ENCODE measurements at places on chromosomes 12 and 14. TPM values are rescaled to one million over a fixed set of nuclear protein-coding genes. Genes with fewer than 3 reads are reported as not detected.

CCT2 gene
- 114 TPM for total RNA-seq

NINJ2 gene
- 2.9 TPM for total RNA-seq

REM2 gene
- 0.32 TPM for total RNA-seq

KRT72 gene
- not detected for total RNA-seq

CYP27B1 gene
- 1.6 TPM for total RNA-seq

OR4Q2 gene
- total RNA-seq: not detected

SAMD4A gene
- total RNA-seq: 1.5 TPM

KCNA1 gene
- not detected for total RNA-seq

KCNJ8 gene
- 1.1 TPM for total RNA-seq

GMFB gene
- 25.3 TPM for total RNA-seq

PMCH gene
- total RNA-seq: not detected

GLS2 gene
- total RNA-seq: 2.6 TPM

VPS33A gene
- total RNA-seq: 10.7 TPM

CLEC4E gene
- not detected for total RNA-seq

DTX3 gene
- 4.1 TPM for total RNA-seq

TTC6 gene
- total RNA-seq: 1.3 TPM

KCNK10 gene
- 3.9 TPM for total RNA-seq

ZC2HC1C gene
- 1.1 TPM for total RNA-seq

DNA sequence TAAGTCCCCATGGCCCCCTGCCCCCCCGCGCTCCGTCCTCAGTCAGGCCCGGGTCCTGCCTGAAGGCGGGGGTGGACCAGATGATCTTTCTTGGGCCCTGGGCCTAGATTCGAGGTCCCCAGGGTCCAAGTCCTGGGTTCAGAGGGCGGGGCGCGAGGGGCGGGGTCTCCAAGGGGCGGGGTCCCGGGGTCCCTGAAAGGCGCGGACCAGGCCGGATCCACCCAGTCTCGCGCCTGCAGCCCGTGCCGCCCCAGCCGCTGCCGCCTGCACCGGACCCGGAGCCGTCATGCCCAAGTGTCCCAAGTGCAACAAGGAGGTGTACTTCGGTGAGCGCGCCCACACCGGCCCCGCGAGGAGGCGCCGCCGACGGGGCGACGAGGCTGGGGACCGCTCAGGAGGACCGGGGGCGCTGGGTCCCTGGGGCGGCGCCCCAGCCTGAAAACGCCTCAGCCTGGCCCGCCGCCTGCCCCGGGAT lies 325 bp downstream of the CRIP1 start:
- ATAC-seq: no peak

DNA sequence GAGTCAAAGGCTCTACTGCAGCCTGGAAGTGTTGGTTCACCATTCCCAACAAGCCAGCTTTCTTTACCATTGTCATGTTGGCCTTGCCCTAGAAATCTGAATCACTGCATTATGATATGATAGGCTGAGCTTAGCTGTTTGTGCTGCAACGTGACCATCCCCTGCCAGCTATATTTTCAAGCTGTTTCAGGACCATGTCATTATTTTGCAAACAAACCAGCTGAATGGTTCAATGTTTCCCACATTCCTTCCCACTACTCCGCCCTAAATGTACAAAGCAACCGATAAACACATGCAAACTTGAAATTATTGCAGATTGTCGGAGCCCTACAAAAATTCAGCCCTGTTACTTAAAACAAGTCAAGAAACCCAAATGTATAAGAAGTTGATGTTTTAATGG lies 136.1 kb downstream of the KICS2 start:
- no peak for ATAC-seq

GRCh38 chr14:80658733-80659132 lies 282.8 kb downstream of the CEP128 start:
- ATAC-seq: no peak

DNA sequence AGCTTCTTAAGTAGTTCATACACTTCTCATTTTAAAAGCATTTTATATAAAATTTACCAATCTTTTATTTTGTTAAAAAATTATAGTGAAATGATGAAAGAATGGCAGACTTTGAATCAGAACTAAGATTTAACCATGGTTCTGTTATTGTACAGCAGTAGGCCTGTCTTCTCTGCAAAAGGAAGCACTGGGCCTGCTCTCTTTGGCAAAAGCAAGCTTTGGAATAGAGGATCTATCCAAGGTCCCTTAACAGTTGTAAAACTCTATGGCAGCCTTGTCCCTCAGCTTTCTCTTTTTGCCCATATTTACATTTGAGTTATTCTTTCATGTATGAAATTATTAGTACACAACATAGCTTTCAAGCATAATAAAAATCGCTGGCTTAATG lies 82.8 kb downstream of the PLEKHG7 start:
- ATAC-seq: no peak

- no peak for ATAC-seq
These were observed 193.8 kb downstream of the SYT1 start for GRCh38 chr12:79058342-79058741.

- ATAC-seq: peak; percentile 66
These were observed 120.7 kb upstream of the PWP1 start for GRCh38 chr12:107564946-107565345.

DNA sequence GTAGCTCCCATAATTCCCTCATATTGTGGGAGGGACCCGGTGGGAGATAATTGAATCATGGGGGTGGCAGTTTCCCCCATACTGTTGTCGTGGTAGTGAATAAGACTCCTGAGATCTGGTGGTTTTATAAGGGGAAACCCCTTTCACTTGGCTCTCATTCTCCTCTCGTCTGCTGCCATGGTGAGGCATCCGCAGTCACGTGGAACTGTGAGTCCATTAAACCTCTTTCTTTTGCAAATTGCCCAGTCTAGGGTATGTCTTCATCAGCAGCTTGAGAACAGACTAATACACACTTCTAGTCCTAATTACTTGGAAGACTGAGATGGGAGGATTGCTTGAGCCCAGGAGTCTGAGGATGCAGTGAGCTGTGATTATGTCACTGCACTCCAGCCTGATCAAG lies 64.4 kb downstream of the TMX1 start:
- ATAC-seq: no peak

DNA sequence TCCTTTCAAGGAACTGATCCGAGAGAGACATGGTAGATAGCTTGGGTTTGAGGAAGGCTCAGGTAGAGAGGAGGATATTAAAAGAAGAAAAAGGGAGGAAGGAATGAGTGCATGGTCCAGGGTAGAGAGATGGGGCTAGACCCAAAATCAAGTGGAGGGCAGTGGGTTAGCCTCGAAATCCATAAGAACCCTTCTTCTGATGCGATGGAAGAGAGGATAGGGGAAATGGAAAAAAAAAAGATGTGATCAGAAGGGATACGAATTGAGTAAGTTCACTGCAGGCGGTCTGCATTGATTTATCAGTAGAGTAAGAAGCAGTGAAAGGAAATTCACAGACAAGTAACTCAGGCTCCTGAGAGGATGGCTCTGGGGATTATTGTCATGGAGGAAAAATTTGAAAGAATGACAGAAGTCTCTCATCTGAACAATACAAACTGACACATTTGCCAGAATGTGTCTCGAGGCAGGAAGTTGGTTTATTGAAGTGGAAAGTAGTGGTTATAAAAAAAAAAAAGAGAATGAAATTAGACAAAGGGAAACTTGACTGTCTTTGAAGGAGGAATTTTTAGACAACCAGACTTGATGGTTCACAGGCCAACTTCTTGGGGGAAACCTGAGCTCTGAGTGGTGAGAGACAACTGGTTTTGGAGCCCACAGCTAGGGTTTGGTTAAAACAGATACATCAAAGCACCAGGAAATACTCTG lies 10.2 kb downstream of the PPFIBP1 start:
- no peak for ATAC-seq

GRCh38 chr12:113934946-113935345 lies 31.2 kb downstream of the RBM19 start:
- no peak for ATAC-seq

DNA sequence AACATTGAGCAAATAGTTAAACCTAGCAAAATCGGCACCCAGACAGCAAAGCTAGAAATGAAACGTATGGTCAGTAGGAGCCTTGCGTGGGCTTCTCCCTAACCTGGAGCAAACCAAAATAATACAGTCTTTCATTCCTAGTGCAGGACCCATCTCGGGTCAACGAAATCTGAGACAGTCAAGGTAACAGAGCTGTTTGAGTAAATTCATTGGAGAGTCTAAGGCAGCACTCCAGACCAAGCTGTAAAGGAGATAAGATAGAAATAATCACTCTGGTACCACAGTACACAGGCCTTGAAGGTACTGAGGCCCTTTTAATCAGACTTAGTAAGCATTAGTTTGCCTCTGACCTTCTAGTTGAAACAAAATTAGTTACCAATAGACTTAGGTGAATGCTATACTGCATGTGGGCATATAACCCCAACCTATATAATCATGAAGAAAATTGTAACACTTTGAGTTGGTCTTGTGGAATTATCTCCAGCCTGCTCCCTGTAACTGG lies 54.4 kb upstream of the BICD1 start:
- ATAC-seq: no peak

DNA sequence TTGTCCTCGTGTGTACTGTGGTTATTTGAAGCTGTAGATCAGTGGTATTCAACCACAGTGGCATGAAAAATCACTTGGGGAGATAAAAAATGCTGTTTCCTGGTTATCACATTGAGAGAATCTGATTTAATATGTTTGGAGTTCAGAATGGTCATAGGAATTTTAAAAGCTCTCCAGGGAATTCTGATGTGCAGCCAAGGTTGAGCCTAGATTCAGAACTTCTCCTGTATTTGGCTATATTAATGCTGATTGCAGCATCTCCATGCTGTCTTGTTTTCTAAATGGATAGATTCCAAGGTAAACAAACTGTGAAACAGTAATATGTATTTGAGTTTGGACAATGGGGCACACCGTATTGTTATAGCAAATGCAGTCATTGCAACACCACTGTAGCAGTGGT lies 982.2 kb upstream of the FBXO33 start:
- ATAC-seq: no peak

- ATAC-seq: no peak
These were observed 32.4 kb upstream of the TMX1 start for GRCh38 chr14:51207621-51208020.

DNA sequence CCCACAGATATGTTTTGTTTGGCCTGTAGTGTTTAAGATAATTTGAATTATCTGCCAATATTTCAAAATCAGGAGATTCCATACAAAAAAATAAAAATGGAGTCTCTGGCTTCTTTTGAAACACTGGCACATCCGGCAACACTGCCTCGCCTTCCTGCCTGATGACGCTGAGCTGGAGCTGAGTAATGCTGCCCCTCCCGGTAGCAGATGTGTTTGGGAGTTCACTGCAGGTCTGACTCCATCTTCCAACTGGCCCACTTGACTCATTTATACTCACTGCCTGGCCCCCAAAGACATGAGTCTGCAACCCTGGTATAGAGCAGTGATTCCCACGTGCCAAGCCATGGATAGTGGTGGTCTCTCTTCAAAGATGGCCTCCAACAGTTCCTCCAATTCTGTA lies 7.4 kb downstream of the CIT start:
- peak; percentile 96 for ATAC-seq

- ATAC-seq: no peak
These were observed 178.3 kb downstream of the CACNA1C start for GRCh38 chr12:2231011-2231595.

GRCh38 chr14:24851837-24852236 lies 198.1 kb downstream of the STXBP6 start:
- no peak for ATAC-seq

GRCh38 chr12:690466-690865 lies 27.2 kb upstream of the NINJ2 start:
- peak; percentile 51 for ATAC-seq

GRCh38 chr12:54663603-54664002 lies 15.4 kb upstream of the DCD start:
- no peak for ATAC-seq

- no peak for ATAC-seq
These were observed 36.1 kb upstream of the EVL start for GRCh38 chr14:100028990-100029677.

DNA sequence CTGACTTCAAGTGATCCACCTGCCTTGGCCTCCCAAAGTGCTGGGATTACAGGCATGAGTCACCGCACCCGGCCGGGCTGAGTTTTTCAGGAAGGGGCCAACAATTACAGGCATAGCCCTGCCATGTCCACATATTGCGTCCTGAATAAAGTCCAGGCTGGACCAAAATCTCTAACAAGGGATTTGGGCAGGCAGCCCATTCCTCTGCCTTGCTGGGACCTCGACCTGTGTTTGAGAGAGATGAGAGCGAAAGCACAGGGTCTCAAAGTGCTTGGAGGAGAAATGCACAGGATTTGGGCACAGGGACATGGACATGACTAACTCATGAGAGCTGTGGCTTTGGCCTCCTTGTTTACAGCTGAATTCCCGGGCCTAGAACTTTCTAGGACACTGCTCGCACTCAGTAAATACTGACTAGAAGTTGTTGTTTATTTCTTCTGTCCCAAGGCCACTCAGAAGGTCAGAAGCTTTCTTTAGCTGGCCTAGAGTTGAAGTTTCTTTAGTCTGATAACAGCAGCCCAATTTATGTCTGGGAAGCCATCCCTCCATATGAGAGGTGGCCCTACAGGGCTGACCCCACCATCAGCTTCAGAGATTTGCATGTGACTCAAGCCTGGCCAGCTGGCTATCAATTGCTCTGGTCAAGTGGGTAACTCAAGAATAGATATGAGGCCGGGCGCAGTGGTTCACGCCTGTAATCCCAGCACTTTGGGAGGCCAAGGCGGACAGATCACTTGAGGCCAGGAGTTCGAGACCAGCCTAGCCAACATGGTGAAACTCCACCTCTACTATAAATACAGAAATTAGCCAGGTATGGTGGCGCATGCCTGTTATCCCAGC lies 11.7 kb downstream of the CAMKK2 start:
- ATAC-seq: no peak

GRCh38 chr12:95200128-95200894 lies 17.0 kb downstream of the FGD6 start:
- ATAC-seq: no peak

DNA sequence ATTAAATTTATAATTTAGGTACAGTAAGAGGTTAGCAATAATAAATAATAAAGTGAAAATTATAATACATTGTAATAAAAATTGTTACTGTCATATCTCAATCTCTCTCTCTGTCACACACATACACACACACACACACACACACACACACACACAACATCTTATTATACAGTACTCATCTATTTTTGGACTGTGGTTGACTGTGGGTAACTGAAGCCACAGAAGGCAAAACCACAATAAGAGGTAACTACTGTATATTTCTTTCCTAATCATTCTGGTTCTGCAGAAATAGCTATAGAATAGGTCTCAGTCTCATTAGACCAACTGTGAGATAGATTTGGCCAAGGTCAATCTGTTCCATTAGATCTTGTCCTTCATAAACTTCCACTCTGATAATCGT lies 33.1 kb upstream of the PTPRO start:
- no peak for ATAC-seq

DNA sequence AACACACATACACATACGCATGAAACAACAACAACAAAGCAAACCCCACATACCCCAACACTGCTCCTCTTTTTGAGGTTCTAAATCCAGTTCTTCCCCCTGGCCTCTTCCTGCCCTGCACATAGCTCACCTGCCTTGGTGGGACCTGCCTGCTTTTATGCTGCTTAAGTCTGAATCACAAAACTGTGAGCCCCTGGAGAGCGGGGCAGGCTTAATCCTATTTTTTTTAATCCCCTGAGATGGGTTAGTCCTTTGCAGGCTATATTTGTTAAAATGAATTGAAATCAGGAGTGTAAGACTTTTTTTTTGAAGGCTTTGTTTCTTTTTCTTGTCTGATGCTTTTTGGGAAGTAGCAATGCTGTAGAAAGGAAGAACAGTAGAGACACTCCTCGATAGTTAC lies 84.6 kb upstream of the MAX start:
- no peak for ATAC-seq

- no peak for ATAC-seq
These were observed 151.8 kb upstream of the NTF3 start for GRCh38 chr12:5280086-5280485.

- no peak for ATAC-seq
These were observed 176.2 kb downstream of the FBXL14 start for GRCh38 chr12:1418144-1418543.

Data from esophagus mucosa (tissue), 1 donor.